ENCODE measurements at places on chromosomes 3 and 15. TPM values are rescaled to one million over a fixed set of nuclear protein-coding genes. Genes with fewer than 3 reads are reported as not detected.

- no peak for DNase-seq
Observed at GRCh38 chr15:71055461-71055860, 59.8 kb upstream of the THSD4 start.

DNA sequence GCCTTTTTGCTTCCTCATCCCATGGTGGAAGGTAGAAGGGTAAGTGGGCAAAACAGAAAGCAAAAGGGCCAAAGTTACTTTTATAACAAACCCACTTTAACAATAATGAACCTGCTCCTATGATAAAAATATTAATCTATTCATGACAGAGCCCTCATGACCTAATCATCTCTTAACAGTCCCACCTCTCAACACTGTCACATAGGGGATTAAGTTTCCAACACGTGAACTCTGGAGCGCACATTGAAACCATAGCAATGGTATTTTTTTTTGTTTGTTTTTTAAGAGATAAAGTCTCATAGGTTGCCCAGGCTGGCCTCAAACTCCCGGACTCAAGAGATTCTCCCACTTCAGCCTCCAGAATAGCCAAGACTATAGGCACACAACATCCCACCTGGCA lies 30.7 kb downstream of the KATNBL1 start:
- DNase-seq, result no peak

GRCh38 chr3:169945313-169945712 lies 21.3 kb upstream of the SEC62 start:
- no peak for DNase-seq

GRCh38 chr15:92617549-92618520 lies 37.7 kb downstream of the FAM174B start:
- DNase-seq, result peak; percentile 88

- no peak for DNase-seq
Observed at GRCh38 chr3:74858086-74858485, 243.6 kb upstream of the CNTN3 start.

DNA sequence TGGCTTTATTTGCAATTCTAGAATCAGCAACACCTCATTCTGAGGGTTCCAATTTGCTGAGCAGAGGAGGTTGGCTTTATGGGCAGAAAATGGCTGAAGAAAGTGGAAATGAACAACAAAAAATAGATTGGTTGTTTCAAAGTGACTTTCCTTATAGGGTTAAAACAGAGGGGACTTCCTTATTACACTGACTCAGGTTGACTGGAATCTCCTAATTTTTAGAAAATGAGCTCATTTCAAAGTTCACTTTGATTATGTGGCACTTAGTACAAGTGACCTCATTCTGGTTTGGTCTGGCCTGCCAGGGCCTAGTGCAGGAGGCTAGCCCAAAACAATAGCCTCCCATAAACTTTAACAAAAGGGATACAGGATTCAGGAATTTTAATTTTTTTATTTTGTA lies 41.4 kb downstream of the NFKBIZ start:
- DNase-seq, result no peak

- DNase-seq, result no peak
Observed at GRCh38 chr15:34239151-34239808, 14.5 kb downstream of the EMC4 start.

GRCh38 chr3:99686469-99686868 lies 48.1 kb downstream of the COL8A1 start:
- no peak for DNase-seq

DNA sequence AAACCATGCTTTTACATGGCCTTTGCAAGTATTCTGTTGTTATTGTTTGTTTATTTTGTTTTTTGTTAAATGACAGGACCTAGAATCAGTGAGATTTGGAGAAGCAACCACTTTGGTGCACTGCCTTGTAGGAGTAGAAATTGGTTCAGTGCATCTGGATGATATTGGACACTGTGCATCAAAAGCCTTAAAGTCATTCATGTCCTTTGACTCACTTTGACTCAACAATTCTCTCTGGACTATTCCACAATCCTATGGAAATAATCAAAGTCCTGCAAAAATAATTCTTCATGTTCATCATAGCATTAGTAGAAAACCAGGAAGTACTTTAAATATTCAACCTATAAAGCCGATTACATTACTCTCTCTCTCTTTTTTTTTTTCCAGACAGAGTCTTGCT lies 224.8 kb downstream of the ABHD5 start:
- DNase-seq, result no peak

- DNase-seq, result no peak
Observed at GRCh38 chr15:90884719-90885431, 571 bp downstream of the FES start.

- DNase-seq, result no peak
Observed at GRCh38 chr15:89781055-89781454, 4.9 kb downstream of the MESP2 start.

DNA sequence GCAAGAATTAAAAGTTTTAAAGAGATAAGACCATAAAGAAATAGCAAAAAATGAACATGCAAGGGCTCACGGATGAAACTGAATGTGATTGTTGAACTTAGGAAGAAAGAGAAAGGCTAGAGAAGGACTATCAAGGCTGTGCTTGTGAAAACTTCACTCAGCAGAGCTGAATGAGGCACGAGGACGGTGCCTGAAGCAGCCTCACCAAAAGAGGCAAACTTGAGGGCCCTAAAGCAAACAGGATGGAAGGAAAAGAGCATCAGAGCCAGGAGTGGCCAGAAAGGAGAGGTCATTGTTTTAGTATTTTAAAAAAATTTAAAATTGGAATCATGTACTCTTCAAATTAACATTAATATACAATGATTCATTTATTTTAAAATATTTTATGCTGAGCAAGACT lies 191.2 kb upstream of the SOX14 start:
- DNase-seq, result no peak

DNA sequence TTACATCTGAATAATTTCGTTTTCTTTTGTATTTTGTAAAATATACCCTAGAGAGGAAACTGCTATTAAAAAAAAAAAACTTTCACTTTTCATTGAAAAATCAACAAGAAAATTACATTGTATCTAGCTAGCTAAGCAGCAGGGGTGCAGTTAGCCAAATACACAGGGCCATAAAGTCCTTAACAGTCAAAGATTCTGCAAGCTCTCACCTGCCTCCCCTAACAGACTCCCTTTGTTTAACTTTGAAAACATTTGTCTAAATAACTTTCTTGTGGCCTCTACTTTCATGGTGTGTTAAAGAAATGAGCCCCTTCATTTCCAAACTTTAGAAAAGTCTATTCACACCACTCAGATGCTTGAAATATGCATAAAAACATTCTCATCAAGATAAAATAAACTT lies 23.3 kb downstream of the CBLB start:
- no peak for DNase-seq

- no peak for DNase-seq
Observed at GRCh38 chr15:70778258-70779076, 15.1 kb upstream of the UACA start.

DNA sequence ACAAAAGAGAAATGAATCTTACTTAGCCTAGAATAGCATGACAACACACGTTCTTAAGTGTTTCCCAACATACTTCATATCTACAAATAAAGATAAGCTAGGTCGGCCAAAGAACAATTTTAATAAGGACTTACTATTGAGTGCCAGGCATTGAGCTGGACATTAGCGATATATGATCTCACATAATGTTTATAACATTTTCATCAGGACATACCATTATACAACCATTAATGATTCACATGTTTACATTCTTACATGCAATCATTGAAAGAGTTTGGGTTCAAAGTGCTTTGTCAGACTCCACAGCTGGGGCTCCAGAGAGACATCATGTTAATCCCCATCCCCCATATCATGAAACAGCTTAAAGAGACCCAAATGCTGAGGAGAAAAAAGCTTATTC lies 189.0 kb downstream of the STT3B start:
- DNase-seq, result no peak

GRCh38 chr15:97806766-97807165 lies 153.7 kb upstream of the ARRDC4 start:
- DNase-seq, result no peak

The DZIP1L gene
- total RNA-seq, result 1.6 TPM

The PLCH1 gene
- total RNA-seq, result 3.1 TPM

The CHL1 gene
- total RNA-seq, result not detected

The PLA2G4E gene
- total RNA-seq, result 1.4 TPM

The ECT2 gene
- 68.0 TPM for total RNA-seq

The CPA3 gene
- not detected for total RNA-seq

The RPN1 gene
- 291 TPM for total RNA-seq

The BCHE gene
- not detected for total RNA-seq

The PDZRN3 gene
- total RNA-seq, result 13.6 TPM

All from Caco-2 (cell line).